ENCODE measurements at places on chromosomes 11 and 22. TPM values are rescaled to one million over a fixed set of nuclear protein-coding genes. Genes with fewer than 3 reads are reported as not detected.
A peak's percentile ranks its signal among the peaks of the same experiment; 100 is the strongest.

DNA sequence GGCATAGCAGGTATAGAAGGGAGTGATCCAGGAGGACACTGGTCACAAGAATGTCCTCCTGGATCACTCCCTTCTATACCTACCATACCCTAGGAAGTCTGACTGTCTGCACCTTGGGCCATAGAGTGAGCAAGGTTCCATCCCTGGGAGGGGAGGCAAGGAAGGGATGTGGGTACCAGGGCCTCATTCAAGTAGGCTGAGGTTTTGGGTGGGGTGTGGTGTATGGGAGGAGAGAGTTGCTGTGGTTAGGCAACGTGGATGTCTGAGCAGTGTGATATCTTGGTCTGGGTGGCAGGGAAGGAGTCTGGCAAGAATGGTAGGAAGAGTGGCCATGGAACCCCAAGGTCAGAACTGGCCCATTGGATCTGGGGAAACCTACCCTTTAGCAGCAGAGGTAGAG lies 13.2 kb downstream of the PPFIBP2 start:
- H3K4me1 ChIP-seq = peaks cover 54% of the 10 kb centered on the region
- peak overlapping the region; percentile 80 for H3K4me3 ChIP-seq
- DNase-seq = peak; percentile 53
- no peaks in the 10 kb centered on the region for H3K36me3 ChIP-seq

The C11orf87 gene
- not detected for total RNA-seq

The BCO2 gene
- 2.3 TPM for total RNA-seq

DNA sequence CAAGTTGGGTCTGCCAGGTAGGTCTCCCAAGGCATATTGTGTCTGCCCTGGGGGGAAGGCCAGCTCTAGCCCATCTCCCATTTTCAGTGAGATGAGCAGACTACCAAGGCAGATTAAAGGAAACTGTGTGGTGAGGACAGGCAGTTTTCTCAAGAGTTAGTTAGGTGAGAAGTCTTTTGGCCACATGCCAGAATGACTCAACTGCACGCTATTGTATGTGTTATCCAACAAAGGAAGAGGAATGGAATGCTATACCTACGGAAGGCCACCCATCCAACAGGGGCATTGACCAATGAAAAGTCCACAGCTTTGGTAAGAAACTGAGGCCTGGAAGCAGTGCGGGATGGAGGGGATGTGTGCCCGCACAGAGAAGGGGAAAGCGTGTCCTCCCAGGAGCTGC lies 941.7 kb downstream of the NTM start:
- no peak overlapping the region for H3K27ac ChIP-seq
- no peaks in the 10 kb centered on the region for H3K4me1 ChIP-seq
- H3K27me3 ChIP-seq = peaks cover 13% of the 10 kb centered on the region
- no peaks in the 10 kb centered on the region for H3K36me3 ChIP-seq

The C11orf86 gene
- total RNA-seq = not detected

DNA sequence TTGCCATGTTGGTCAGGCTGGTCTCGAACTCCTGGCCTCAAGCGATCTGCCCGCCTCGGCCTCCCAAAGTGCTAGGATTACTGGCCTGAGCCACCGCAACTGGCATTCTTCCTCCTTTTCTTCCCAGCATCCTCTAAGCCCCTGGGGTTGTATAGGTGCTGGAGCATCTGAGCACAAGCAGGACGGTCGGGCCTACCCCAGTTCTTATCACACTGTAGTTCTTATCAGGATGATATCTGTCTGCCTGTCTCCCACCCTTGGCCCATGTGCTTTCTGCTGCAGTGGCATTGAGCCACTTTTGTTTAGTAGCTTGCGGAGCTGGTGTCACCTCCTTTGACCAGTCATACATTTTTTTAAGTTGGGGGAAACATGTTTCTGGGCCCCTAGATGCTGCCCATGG lies 1.9 kb downstream of the RHOD start:
- no peak for DNase-seq
- no peak overlapping the region for H3K4me3 ChIP-seq
- H3K4me1 ChIP-seq = peaks cover 5% of the 10 kb centered on the region
- no peaks in the 10 kb centered on the region for H3K36me3 ChIP-seq

DNA sequence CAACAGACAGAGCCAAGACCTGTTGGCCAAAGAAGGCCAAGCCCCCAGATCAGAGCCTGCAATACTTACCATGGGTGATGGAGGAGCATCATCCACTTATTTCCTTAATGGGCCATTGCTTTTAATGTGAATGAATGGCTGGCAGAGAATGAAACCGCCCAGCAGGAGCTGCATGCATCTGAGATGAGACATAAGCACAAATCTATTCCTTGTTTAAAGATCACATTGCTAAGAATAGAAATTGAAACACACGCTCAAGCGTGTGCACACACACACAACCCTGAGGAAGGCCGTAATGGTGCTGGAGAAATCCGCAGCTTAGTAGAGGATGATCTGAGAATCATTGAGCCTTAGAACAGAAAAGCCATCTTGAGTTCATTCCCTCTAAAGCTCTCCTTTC lies 5.3 kb upstream of the RRAS2 start:
- no peaks in the 10 kb centered on the region for H3K36me3 ChIP-seq
- peaks cover 12% of the 10 kb centered on the region for H3K4me1 ChIP-seq
- H3K27me3 ChIP-seq = no peaks in the 10 kb centered on the region
- H3K4me3 ChIP-seq = no peak overlapping the region
- H3K27ac ChIP-seq = no peak overlapping the region
- DNase-seq = no peak

DNA sequence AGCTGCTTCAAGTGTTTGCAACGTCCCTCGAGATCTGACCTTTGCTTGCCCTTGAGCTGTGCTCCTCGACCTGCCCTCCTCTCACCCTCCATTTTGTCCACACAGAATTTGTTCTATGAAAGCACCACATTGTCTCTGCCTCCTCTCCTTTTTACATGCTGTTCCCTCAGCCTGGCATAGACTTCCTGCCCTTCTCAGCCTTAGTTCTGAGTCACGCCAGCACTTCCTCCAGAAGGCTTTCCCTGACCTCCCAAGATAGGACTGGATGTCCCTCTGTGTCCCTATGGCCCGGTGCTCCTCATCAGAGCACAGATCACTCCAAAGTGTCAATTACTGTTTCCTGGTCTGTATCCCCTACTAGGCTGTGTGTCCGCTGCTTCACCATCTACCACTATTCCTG lies 16.2 kb downstream of the JHY start:
- no peak overlapping the region for H3K4me3 ChIP-seq
- H3K27me3 ChIP-seq = no peaks in the 10 kb centered on the region
- peaks cover 6% of the 10 kb centered on the region for H3K36me3 ChIP-seq
- no peaks in the 10 kb centered on the region for H3K4me1 ChIP-seq
- peak overlapping the region; percentile 1 for H3K27ac ChIP-seq
- DNase-seq = no peak

DNA sequence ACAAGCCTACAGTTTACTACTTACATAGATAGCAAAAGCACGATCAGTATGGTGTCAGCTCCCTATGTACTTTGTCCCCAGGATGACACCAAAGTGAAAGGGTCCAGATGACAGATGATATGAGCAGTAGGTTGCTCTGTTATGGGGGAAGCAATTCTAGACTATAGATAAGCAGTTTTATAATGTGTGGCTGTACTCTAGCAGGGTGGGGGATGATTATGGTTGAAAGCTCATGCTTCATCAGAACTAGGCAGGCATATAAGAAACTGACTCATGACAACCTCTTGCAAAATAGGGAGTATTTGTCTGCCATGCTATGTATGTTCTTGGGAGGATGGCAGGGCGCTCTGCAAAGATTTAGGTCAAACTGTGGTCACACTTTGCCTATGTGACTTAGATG lies 158.2 kb upstream of the ZBED5 start:
- peaks cover 3% of the 10 kb centered on the region for H3K27me3 ChIP-seq
- DNase-seq = no peak
- H3K36me3 ChIP-seq = no peaks in the 10 kb centered on the region

- no peaks in the 10 kb centered on the region for H3K27me3 ChIP-seq
- no peak overlapping the region for H3K4me3 ChIP-seq
- H3K36me3 ChIP-seq = no peaks in the 10 kb centered on the region
- no peak for DNase-seq
Observed at GRCh38 chr11:104653407-104653806, 244.9 kb downstream of the CASP12 start.

- peaks cover 60% of the 10 kb centered on the region for H3K4me1 ChIP-seq
- no peak for DNase-seq
- peak overlapping the region; percentile 73 for H3K4me3 ChIP-seq
- H3K36me3 ChIP-seq = no peaks in the 10 kb centered on the region
- peak overlapping the region; percentile 98 for H3K27ac ChIP-seq
Observed at GRCh38 chr22:30304495-30305244, 15.4 kb upstream of the CASTOR1 start.

DNA sequence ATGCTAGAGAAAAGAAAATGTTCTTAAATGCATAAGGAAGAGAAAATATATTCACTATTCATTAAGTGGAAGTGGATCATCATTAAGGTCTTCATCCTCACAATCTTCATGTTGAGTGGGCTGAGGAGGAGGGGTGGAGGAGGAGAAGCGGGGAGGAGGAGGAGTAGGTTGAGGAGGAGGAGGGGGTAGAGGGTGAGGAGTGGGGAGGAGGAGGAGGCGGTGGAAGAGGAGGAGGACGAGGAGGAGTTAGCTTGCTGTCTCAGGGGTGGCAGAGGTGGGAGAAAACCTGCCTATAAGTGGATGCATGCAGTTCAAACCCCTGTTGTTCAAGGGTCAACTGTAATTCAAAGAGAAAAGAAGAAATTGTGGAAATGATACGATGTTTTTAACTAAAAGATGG lies 71.6 kb downstream of the MYEOV start:
- H3K4me3 ChIP-seq = no peak overlapping the region
- no peaks in the 10 kb centered on the region for H3K27me3 ChIP-seq
- no peak for DNase-seq
- no peak overlapping the region for H3K27ac ChIP-seq

The DNAL4 gene
- total RNA-seq = 11.5 TPM

Measured in naive thymus-derived CD8-positive, alpha-beta T cell (primary cell).